ENCODE measurements at places on chromosomes 4 and X. TPM values are rescaled to one million over a fixed set of nuclear protein-coding genes. Genes with fewer than 3 reads are reported as not detected.

GRCh38 chr4:8589823-8590545, 2.6 kb upstream of the CPZ start:
- no peaks in the 10 kb centered on the region for H3K36me3 ChIP-seq
- peaks cover 8% of the 10 kb centered on the region for H3K27me3 ChIP-seq
- DNase-seq, result no peak
- no peak overlapping the region for H3K27ac ChIP-seq
- H3K4me3 ChIP-seq, result no peak overlapping the region

- no peak overlapping the region for H3K27ac ChIP-seq
- H3K36me3 ChIP-seq, result no peaks in the 10 kb centered on the region
- H3K27me3 ChIP-seq, result no peaks in the 10 kb centered on the region
- no peak for DNase-seq
Observed at GRCh38 chr4:17362430-17362829, 149.5 kb downstream of the QDPR start.

- H3K36me3 ChIP-seq, result no peaks in the 10 kb centered on the region
- no peaks in the 10 kb centered on the region for H3K27me3 ChIP-seq
- H3K27ac ChIP-seq, result no peak overlapping the region
- H3K4me3 ChIP-seq, result no peak overlapping the region
Observed at GRCh38 chr4:102219129-102219528, 126.2 kb downstream of the SLC39A8 start.

DNA sequence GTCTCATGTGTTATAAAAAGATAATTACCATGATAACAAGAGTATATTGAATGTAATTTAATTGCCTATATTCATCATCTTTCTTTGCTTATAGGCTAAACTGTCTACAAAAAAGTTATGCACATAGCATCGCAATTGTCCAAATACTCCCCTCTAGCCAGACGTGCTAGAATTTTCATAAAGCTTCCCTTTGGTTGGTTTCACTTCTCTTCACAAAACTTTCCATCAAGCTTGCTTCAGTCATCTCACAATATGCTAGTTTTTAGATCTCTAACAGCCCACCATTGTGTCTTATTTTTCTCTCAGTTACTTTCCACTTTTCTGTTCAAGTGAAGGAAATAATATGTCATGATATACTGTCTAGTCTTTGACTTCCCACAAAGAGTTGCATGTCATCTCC, 448.3 kb upstream of the SPANXN1 start:
- DNase-seq, result no peak
- no peak overlapping the region for H3K4me3 ChIP-seq
- no peak overlapping the region for H3K27ac ChIP-seq
- H3K4me1 ChIP-seq, result no peaks in the 10 kb centered on the region
- H3K27me3 ChIP-seq, result no peaks in the 10 kb centered on the region

DNA sequence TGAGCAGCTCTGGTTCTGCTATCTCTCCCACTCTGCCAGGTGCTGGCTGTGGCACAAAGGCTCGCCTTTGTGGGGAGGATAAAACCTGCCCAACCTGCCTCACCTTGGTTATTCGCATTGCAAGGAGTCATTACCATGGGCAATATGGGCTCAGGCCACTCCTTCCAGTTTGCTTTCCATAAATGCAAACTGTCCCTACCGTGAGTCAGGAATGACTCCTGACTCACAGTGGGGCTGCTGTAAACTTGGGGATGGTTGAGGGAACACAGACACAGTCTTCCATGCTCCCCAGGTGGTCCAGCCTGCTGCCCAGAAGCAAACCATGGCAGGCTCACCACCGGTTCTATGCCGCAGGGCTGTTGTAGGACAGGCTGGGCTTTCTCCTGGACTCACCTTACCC, 36.1 kb downstream of the COQ2 start:
- no peaks in the 10 kb centered on the region for H3K36me3 ChIP-seq
- H3K4me3 ChIP-seq, result no peak overlapping the region
- no peak for DNase-seq
- H3K4me1 ChIP-seq, result no peaks in the 10 kb centered on the region
- no peak overlapping the region for H3K27ac ChIP-seq

GRCh38 chr4:65911720-65912119, 241.4 kb upstream of the EPHA5 start:
- no peak for DNase-seq
- no peak overlapping the region for H3K4me3 ChIP-seq
- H3K27me3 ChIP-seq, result no peaks in the 10 kb centered on the region
- H3K36me3 ChIP-seq, result no peaks in the 10 kb centered on the region

DNA sequence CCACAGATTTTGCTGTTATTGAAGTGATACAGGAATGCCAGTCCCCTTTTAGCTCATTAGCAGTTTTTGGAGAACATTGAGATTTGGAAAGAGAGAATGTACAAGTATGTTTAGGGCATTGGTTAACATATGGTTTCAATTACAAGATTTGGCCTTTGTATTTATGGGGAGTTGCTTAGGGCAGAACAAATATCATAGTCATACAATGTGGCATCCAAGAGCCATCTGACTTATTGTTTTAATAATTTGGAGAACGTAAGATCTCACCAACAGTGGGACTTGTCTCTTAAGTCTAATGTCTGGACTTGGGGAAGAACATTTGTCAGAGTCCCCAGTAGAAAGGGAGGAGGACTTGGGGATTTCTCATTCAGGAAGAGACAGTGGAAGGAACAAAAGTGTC, 166.1 kb downstream of the STK32B start:
- H3K4me3 ChIP-seq, result no peak overlapping the region
- H3K4me1 ChIP-seq, result no peaks in the 10 kb centered on the region
- no peaks in the 10 kb centered on the region for H3K36me3 ChIP-seq
- no peaks in the 10 kb centered on the region for H3K27me3 ChIP-seq
- no peak overlapping the region for H3K27ac ChIP-seq
- no peak for DNase-seq

GRCh38 chr4:87973283-87974169, 2.0 kb upstream of the SPP1 start:
- no peaks in the 10 kb centered on the region for H3K36me3 ChIP-seq
- no peaks in the 10 kb centered on the region for H3K4me1 ChIP-seq
- H3K27ac ChIP-seq, result no peak overlapping the region
- no peak overlapping the region for H3K4me3 ChIP-seq

DNA sequence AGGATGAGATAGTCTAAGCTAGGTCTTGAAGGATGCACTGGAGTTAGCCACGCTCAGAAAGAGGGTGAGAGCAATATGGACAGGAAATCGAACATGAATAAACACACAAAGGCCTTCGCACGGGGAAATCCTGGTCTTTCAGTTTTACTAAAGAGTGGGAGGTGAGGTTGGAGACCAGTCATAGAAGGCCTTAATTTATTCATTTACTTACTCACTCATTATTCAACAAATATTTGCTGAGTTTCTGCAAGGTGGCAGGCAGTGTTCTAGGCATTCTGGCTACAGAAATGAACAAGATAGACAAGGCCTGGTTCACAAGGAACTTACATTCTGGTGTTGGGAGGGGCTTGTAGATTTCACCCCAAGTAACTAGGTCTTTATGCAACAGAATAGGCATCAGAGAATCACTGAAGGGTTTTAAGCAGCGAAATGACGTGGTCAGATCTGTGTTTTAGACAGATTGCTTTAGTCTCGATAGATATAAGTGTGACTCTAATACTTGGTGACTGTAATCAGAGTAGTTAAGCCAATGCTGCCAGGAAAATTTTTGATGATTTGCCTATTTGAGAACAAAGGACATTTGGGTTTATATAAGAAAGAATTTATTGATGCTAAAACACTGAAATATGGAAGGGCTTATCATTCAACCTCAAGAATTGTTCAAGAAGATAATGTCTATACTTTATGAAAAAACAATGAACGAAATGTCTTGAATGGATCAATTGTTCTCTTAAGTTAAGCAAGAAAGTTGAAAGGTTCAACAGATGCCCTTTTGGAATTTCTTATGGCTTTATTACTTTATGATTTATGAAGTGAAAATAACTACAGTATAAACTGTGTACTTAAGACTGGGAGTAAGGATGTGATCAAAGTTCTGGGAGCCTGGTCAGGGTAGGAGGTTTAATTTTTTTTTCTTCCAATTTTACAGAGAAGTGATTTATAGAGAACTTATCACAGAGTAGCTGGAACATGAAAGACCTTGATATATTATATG, 184.4 kb upstream of the CASK start:
- no peaks in the 10 kb centered on the region for H3K4me1 ChIP-seq
- no peak for DNase-seq
- no peaks in the 10 kb centered on the region for H3K27me3 ChIP-seq
- H3K36me3 ChIP-seq, result no peaks in the 10 kb centered on the region
- H3K4me3 ChIP-seq, result no peak overlapping the region

Gene CNKSR2
- 0.53 TPM for total RNA-seq

Gene PPP1R2C
- total RNA-seq, result not detected

Gene ITIH6
- not detected for total RNA-seq

Gene SATL1
- total RNA-seq, result not detected

Measured in ascending aorta (tissue), 2 donors.